ENCODE measurements at places on chromosomes 5 and 9.
A peak's percentile ranks its signal among the peaks of the same experiment; 100 is the strongest.

GRCh38 chr9:73154722-73155121, 3.1 kb downstream of the ANXA1 start:
- no peak for DNase-seq

DNA sequence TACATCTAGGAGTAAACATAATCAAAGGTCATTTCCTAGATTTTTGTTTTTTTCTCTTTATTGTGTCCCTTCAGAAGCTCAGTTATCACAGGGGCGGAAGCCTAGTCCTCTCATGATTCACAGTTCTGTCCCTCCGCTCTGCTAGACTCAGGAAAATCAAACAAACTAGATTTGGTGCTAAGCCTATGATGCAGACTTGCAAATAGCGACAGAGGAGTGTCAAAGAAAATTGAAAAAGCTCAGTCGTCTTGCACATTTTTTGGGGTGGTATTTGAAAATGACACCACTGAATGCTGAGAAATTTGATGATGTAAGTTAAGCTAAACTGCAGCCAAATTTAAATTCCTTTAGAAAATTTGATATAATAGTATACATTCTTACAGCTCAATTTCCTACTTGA, 59.0 kb downstream of the CDH10 start:
- no peak for DNase-seq

DNA sequence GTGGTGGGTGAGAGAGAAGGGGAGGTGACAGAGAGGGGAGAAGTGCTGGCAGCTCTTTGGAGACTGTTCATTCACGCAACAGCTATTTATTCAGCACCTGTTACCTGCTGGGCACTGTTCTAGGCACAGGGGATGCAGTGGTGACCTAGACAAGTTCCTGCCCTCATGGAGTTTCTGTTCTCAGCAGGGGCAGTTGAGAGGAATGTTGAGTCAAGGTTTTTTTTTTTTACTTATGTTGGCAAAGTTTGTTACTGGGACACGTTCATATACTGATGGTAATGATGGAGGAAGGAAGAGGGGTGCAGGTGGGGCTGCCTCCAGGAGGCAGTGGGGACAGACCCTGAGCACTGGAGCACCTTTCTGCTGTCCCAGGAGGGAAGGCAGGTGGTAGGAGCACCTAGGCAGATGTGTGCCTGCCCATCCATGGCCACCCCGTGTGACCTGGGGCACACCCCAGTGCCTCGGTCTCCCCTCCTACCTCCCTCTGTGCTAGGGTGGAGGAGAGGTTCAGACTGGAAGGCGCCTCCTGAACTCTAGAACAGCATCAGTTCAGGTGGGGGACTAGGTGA, 49.4 kb upstream of the SLC25A51 start:
- DNase-seq = no peak

DNA sequence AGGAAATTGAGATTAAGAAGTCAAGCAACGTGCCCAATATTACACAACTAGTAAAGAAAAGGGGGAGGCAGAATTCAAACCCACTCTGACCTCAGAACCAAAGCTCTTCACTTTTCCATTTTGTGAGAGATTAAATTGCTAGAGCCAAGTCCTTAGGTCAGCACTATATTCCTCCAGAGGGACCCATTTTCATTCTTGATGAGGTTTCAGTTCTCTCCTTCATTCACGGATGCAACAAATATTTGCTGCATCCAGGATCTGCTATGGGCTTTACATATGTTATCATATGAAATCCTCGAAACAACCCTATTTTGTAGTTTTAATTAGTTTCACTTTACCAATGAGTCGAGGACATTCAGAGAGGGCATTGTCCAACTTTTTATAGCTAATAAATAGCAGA, 239.2 kb downstream of the EFNA5 start:
- DNase-seq = no peak

DNA sequence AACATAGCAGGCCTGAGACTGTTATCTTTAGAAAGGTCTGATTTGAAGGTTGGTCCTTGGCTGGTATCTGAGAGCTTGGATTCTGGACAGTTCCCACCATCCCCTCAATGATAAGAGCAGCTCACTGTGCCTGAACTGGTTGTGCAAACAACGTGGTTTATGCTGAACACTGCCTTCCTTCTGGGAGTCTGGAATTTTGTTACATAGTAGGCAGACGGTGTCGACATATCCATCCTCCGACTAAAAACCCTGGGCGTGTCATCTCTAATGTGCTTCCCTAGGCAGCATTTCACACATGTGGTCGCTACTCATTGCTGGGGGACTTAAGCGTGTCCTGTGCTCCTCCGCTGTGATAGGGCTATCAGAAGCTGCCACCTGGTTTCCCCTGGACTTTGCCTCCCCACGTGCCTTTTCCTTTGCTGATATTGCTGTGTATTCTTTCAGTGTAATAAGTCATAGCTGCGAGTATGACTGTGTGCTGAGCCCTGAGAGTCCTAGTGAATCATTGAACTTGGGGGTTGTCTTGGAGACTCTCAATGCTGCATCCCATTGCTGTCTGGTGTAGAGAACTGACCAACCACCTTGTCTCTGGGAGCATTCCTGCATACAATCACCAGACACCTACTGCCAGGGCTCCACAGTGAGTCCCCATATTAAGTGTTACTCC, 119.1 kb upstream of the TBC1D2 start:
- DNase-seq = peak; percentile 71

GRCh38 chr9:136433043-136433715, 6.5 kb downstream of the INPP5E start:
- no peak for DNase-seq

- peak; percentile 1 for DNase-seq
These were observed 1717.9 kb downstream of the EFNA5 start for GRCh38 chr5:105952875-105953274.

DNA sequence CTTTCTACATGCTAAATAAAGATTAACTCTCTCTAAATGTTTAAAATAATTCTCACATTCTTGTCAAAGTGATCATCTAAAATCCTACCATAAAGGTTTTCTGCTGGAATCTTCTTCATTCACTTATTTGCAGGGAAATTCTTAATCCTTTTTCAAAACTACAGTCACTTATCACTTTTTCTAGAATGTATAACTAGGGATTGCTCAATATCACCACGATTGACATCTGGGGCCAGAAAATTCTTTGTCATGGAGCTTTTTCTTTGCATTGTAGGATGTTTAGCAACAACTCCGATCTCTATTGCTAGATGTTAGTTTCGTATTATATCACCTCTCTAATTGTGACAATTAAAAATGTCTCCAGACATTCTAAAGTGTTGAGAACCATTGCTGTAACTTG, 344.9 kb upstream of the PIK3R1 start:
- no peak for DNase-seq

GRCh38 chr5:139668064-139668880, 20.1 kb downstream of the CXXC5 start:
- no peak for DNase-seq

GRCh38 chr5:38872826-38873225, 27.0 kb downstream of the OSMR start:
- DNase-seq = no peak

- DNase-seq = no peak
These were observed 28.0 kb downstream of the TNIP1 start for GRCh38 chr5:151052836-151053235.

GRCh38 chr5:176823869-176824412, 13.6 kb downstream of the UNC5A start:
- no peak for DNase-seq

DNA sequence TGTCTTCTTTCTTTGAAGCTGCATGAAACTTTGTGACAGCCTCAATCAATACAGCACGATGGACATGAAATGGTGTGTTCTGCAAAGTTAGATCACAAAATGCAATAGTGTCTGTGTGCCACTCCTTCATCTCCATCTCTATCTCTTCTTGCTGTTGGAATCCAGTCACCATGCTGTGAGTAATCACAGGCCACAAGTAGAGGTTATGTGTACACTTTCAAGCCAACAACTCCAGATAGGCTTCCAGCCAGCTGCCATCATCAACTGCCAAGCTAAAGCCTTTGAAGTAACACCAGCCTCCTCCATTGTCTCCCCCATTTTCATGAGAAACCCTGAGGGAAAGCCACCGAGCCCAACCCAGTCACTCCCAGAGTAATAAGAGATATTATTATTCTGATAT, 360.6 kb downstream of the PTPRD start:
- DNase-seq = no peak

- DNase-seq = no peak
These were observed 23.7 kb downstream of the G3BP1 start for GRCh38 chr5:151795426-151795825.

DNA sequence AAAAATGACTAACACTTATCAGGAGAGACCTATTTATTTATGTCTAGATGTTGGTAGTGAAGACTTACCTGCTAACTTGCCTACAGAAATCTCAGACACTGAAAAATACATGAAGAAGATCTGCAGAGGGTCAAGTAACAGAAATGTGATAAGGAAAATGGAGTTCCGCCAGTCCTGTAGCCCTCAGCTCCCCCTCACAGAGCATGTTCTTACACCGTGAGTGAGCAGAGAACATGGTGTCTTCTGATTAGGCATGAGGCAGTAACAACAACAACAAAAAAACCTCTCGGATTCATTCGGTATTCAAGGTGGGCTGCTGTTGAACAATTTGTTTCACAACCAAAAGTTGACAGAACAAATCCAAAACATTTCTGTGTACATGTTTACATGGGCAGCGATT, 162.0 kb upstream of the SNX2 start:
- DNase-seq = no peak

DNA sequence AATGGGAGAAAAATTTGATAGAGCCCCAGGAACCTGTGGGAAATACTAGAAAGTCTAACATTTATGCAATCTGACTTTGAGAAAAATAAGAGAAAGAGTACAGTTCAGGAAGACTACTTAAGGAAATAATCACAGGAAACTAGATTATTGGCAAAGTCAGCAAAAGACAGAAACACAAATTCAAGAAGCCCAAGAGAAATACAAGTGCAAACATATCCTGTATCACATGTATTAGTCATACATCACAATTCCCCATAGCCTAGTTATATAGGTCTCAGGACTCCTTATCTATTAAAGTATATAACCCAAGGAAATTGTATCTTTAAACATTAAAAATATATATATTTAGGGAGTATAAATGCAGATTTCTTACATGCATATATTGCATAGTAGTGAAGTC, 100.8 kb downstream of the HOMER1 start:
- DNase-seq = no peak

DNA sequence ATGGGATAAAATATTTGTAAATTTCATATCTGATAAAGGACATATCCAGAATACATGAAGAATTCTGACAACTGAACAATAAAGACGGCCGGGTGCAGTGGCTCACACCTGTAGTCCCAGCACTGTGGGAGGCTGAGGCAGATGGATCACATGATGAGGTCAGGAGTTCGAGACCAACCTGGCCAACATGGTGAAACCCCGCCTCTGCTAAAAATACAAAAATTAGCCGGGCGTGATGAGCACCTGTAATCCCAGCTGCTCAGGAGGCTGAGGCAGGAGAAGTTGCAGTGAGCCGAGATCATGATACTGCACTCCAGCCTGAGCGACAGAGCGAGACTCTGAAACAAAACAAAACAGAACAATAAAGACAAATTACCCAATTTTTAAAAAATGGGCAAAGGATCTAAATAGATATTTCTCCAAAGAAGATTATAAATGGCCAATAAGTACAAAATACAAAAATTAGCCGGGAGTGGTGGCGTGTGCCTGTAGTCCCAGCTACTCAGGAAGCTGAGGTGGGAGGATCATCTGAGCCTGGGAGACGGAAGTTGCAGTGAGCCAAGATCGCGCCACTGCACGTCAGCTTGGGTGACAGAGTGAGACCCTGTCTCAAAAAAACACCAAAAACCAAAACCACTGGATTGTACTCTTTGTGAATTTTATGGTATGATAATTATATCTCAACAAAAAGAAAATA, 9.6 kb upstream of the NSD1 start:
- no peak for DNase-seq

DNA sequence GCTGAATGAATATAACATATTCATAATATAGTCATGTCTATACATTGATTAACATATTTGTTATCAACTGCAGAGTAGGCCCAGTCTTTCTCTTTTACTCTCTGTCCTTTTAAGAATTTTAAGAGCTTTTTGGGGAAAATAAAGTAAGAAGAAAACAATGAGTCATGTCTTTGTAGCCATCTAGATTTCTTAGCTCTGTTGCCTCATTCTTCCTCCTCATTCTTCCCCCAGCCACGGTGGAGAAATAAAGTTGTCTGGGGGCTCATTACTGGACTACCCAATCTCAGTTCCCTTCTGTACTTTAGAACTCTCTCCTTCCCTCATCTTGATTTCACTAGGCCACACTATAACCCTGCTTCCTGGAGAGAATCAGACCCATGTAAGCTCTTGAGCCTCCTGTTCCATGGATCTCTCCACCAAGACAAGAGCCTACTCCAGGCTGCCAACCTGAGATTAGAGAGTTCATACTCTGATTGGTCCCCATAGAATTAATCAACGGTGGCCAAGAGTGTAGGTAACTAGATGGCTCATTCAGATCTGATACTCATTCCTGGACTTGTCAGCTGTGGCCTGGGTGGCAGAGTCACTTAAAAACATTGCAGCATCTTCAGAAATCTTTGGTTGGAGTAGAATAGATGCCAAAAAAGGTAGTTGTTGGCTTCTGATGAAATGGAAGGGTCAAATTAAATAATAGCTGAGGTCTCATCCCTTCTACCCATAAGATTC, 44.2 kb downstream of the ITGA1 start:
- no peak for DNase-seq

DNA sequence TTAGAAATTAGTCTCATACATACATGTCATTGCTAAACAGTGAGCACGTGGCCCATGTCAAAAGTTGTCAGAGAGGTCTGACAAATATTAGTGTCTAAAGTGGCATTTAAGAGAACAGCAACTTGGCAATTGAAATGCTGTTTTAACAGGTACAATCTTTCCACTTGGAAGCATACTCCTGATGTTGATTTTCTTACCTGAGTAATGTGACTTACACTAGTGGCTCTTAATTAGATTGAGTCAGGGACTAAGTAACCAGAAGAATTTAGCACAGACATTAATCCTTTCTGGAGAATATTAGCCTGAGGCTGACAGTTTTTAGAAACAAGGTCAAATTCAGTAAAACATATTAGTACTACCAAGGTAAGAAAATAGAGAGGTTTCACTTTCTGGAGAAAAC, 357.0 kb upstream of the ZNF608 start:
- DNase-seq = no peak

DNA sequence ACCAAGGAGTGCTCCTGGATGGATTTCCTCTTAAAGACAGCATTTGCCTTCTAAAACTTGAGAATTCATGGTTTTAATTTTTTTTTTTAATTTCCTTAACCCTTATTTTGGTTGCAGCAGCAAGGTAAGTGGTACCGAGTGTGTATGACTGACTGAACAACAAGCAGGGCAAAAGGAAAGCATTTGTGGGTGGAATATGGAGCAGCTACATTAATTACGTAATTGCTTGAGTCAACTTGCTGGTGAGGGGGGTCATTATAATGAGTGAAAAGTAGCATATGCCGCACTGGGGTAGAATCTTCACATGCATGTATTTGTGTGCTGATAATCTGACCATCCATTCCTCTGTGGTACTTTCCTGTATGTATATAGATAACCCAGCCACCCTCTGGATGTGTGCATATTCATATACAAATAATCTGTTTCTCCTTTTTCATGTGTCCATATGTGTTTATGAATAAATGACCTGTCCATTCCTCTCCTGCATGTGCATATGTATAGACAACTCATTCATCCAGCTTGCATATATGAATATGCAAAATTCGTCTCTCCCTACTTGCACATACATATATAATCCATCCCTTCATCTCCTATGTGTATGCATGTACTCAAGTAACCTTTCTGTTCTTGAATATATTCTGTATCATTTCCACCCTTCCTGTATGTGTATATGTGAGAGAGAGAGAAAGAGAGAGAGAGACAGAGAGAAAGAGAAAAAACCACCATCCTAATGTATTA, 147.5 kb upstream of the RUSC2 start:
- DNase-seq = no peak

All from GM04504 (cell line).